Suppressor macrophage (primary cell): ENCODE measurements at places on chromosomes 1 and 21.

DNA sequence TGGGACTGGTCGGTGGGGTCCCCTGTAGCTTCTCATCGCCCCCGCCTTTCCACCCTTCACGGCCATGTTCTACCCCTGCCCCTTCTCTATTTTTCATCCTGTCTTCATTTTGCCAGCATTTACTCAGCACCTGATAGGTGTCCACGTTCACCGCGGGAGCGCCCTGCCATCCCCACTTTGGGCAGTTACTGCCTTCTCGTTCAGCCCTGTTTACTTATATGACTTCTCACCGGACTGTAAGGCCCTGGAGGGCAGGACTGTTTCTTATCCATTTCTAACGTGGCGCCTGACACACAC is 380 bp downstream of the MFN2 start:
- DNase-seq: no peak

GRCh38 chr1:182962554-182963115 is 9.7 kb upstream of the SHCBP1L start:
- DNase-seq: peak; percentile 81

- no peak for DNase-seq
Measured at GRCh38 chr21:44499211-44499560, 40.8 kb downstream of the KRTAP10-1 start.

DNA sequence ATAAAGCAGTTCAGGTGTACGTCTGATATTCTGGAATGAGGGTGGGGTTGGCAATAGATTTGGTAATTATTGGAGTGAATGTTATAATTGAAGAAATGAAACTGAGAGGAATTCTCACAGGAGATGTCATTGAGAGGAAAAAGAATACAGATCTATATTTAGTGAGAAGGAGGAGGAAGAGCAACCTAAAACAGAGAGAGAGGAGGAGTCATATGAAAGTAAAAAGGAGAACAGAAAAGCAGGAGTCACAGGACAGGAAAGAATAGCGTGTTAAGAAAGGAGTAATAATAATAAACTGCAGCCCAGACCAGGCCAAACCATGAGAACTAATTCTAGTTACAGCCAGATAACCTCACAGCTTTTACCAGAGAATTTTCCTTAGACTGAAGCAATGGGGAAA is 62.7 kb upstream of the MROH9 start:
- DNase-seq: peak; percentile 57

DNA sequence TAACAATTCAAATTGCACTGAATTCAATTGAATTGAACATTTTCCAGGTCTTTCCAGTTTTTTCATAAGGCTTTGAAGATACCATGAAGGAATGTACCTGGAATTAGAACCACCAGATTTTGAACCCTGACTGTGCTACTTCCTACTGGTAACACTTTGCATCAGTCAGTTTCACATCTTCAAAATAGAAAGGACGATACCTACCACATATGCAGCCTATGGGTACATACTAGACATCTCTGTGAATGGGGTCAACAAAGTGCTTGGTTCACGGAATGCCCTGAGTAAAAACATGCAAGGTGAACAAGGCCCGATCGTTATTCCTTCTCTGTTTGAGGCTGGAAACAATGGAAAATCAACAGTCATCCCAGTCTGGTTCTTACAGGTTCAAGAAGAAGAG is 41.2 kb upstream of the WLS start:
- DNase-seq: no peak

DNA sequence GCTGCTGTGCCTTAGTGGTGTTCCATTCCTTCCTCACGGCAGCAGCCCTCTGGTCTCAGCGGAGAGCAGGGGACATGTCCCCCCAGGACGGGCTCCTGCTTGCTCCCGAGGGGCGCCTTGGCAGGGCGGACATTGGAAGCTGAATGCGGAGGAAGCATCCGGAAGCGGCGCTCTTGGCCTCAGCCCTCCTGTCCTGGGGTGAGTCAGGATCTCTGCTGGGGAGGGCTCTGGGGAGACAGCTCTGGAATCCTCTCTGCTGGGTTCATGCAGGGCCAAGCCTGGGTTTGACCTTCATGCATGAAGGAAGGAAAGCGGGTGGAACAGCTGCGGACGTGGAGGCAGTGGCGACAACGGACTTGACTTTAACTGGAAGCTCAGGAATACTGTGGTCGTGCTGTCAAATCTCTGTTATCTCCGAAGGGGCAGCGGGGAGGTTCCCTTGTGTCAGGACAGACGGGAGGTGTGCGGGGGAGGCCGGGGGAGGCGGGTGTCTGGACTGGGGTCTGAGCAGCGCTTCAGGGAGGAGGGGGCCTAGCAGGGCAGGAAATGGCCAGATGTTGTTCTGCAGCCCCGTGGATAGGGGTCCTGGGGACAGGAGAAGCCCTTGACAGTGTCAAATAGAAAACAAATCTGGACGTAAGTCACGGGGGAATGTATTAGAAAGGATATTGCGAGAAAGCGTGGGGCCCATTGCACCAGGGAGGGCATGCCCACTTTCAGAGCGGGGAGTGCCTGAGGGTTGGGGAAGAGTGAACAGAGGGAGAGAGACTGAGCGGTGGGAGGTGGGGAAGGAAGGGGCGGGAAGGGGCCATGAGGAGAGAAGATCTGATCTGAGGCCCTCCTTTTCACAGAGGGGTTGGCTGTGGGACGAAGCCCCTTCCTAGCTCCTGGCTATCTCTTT is 26.6 kb downstream of the CRYAA start:
- DNase-seq: no peak

DNA sequence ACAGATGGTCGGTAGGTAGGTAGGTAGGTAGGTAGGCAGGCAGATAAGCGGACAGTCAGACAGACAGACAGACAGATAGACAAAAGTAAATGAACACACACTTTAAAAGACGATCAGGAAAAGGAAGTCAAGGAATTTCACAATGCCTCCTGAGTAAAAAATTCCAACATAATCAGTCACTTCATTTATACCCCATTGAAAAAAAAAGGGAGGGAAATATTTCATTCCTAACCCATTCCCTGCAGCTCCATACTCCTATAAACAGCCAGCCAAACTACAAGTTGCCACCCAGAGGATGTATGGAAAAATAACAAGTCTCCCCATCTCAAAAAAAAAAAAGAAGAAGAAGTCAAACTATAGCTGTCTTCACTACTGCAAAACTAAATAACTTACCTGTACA is 43.4 kb downstream of the ZZZ3 start:
- no peak for DNase-seq

GRCh38 chr1:101410048-101410878 is 173.4 kb downstream of the S1PR1 start:
- DNase-seq: no peak

DNA sequence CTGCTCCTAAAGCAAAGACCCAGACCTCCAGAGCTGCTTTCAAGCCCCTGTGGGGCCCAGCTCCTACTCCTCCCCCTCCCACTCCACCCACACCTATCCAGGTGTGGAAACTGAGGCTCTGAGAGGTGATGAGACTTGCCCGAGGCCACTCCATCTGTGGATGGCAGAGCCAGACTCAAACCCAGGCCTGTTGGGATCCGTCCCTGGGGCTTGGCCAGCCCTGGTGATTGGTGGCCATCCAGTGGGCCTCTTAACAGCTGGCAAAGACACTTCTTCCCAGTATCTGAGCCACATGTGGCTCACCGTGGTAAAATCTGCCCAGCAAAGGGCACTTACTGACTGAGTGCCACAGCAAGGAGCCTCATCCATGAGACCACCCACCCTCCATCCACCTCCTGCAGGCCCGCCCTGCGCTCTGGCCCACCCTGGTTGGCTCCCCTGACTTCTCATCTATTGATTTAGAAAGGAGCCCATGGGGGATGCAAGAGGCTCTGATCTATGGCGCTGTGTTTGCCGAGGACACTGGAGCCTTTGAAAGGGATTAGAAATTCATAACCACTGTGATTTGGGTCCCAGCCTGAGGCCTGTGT is 398.5 kb downstream of the PTPRU start:
- no peak for DNase-seq

DNA sequence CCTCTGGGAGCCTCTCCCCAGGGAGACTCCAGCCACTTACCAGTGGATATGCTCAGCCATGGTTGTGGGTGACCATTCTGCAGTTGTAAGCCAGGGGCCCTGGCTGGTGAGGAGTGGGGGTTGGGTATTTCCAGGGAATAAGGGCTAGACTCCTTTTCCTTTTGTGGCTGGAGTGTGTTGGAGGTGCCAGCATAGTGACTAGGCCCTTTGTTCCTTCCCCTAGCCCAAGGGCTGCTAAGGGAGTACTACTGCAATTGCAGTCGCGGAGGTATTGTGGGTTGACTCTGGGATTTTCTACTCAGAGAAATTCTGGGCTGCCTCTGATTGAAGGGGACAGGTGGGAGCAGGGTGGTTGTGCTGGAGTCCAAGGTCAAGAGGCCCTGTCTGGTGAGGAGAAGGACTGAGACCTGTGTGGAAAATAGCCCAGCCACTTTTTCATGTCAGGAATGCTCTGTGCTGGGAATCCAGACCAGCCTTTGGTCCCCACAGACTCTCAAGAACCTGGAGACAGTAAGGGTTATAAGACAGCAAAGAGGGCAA is 43.1 kb downstream of the MROH9 start:
- no peak for DNase-seq

GRCh38 chr1:181038399-181038873 is 4.7 kb downstream of the MR1 start:
- DNase-seq: peak; percentile 78

- peak; percentile 37 for DNase-seq
Measured at GRCh38 chr1:16249596-16250241, 12.7 kb upstream of the CPLANE2 start.

GRCh38 chr1:18676332-18676781 is 45.7 kb downstream of the PAX7 start:
- peak; percentile 1 for DNase-seq

DNA sequence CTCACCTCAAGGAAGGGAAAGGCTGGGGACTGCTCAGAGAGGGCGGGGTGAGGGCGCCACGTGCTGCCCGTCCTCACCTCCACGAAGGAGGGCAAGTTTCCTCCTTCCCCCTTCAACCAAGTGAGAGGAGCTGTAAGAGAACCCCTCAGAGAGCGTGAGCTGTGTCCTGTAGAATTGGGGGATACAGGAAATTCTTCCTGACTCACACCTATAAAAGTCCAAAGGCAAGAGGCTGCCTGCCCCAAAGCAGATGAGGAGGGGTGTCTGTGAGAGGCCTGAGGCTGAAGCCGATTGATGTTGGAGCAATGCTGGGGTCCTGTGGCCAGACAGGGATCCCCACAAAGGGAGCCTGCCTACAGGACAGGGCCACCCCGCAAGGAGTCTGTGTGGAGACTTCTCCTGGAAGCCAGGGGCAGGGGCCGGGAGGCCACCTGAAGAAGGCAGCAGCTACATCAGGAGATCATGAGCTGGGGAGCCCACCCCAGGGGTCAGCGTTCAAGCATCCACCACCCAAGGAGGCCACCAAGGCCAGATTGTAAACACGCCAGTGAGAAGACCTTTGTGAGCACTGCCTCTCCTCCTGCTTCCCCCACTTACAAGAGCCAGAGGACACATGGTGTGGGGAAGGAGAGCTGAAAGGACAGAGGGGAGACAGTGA is 27.7 kb downstream of the S100A6 start:
- DNase-seq: no peak

DNA sequence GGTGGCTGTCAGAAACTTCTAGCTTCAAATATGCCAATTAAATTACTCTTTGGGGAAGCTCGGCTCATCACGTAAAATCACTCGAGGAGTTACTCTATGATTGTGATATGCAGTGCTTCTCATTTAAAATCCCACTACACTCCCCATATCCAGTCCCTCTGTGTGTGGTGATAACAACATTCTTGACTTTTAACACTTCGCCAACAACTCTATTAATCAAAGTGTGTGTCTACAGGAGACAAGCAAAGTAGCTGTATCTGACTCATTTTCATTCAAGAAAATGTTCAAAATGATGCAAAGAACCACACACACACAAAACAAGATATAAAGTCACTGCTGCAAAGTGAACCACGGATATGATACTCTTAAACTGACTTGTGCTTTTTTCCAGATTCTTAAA is 341.3 kb downstream of the DSCAM start:
- DNase-seq: no peak

- DNase-seq: no peak
Measured at GRCh38 chr21:46219591-46220239, 8.9 kb downstream of the LSS start.

- no peak for DNase-seq
Measured at GRCh38 chr21:15539376-15539775, 190.4 kb upstream of the USP25 start.

DNA sequence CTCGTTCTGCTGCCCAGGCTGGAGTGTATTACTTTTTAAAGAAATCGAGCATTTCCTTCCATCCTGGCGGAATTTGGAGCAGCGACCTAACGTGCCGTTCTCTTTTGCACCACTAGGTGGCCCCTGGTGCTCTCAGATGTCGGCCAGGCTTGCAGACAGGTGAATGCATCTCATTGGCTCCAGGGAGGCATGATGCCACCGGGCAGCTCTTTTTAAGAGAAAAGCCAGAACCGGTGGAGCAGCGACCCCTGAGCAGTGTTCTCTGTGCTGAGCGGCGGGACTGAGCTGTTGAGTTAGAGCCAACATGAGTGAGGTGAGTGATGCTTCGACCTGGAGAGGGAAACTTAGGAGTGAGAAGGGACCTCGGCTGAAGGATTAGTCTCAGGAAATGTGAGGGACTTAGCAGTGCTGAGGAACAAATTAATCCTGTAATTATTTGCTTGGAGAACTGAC is at the start of gene PCP4:
Gene PCP4, plus strand, starts transcription at position 241 of the 453 bp plus-strand sequence. Its CDS starts 64 bp downstream, at position 305.
- peak; percentile 45 for DNase-seq

DNA sequence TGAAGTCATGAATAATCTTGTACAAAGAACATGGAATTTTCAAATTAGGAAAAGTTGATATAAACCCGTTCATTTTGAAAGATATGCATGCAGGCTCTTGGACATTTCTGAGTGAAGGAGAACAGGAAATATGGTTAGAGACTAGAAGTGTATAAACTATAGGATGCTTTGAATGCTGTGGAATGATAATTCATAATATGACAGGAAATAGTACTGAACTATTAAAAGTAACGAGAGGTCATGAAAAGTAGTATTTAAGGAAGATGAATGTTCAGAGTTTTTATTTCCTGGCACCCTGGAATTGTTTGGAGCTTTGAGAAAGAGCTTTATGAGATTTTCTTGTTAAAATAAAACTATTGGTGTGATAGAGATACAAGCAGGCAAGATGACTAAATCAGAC is 18.7 kb upstream of the CRB1 start:
- no peak for DNase-seq

DNA sequence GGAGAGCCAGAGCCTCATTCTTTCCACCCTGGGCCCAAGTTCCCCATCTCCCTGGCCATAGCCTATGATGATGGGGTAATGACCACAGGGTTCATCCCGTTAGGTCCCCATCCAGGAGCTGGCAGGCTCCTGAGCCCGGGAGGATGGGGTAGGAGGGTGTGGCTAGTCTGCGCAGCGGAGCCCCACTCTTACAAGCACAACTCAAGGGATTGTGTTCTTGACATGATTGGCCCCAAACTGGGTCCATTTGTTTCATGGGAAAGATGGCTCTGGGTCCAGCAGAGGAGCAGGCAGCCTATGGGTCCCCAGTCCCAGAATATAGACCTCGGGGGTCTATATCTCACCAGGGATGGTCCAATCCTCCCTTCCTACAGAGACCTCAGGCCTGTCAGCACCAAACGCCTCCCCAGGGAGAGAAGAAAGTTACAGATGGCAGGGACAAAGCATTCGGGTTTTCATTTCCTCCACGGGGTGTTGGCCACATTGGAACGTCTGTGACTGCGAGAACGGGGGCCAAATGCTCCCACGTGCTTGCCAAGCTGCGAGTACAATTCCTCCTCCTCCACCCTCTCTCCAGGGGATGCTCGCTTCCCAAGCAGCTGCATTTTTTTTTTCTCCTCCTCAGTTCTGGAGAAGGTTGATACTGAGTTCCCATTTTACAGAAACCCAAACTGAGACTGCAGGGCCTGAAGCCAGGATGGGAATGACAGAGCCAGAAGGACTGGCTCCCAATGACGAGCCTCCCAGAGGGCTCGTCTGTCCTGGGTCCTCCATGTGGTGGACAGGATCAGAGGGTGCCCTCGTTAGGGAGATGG is 71.0 kb downstream of the DHRS3 start:
- DNase-seq: no peak

GRCh38 chr1:33165209-33165608 is 16.6 kb downstream of the TRIM62 start:
- DNase-seq: no peak
